ENCODE measurements at places on chromosomes 3 and 15. TPM values are rescaled to one million over a fixed set of nuclear protein-coding genes. Genes with fewer than 3 reads are reported as not detected.

TPRG1 gene
- 0.42 TPM for polyA plus RNA-seq

SMAD6 gene
- 39.4 TPM for polyA plus RNA-seq

SH2D7 gene
- 0.83 TPM for polyA plus RNA-seq

GOLGA8S gene
- polyA plus RNA-seq, result 0.64 TPM

GRCh38 chr3:151776259-151776740, 37.6 kb upstream of the AADAC start:
- DNase-seq, result no peak

LPP gene
- 30.0 TPM for polyA plus RNA-seq

DNA sequence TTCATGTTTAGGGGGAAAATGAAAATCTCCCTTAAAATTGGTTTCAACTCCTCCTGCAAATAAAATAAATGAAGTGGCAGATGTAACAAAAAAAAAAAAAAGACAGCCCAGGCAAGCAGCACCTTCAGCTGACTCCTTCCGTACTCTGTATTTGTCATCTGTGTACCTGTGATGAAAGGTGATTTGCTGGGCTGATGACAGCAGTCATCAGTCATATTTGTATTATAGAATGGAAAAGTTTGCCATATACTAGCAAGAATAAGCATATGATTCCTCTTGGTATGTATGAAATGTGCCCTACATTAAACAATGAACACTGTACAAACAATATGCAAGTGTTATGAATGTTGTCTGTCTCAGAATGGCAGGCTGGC, 44.1 kb upstream of the WWTR1 start:
- DNase-seq, result no peak

CPEB1 gene
- 2.3 TPM for polyA plus RNA-seq

DNA sequence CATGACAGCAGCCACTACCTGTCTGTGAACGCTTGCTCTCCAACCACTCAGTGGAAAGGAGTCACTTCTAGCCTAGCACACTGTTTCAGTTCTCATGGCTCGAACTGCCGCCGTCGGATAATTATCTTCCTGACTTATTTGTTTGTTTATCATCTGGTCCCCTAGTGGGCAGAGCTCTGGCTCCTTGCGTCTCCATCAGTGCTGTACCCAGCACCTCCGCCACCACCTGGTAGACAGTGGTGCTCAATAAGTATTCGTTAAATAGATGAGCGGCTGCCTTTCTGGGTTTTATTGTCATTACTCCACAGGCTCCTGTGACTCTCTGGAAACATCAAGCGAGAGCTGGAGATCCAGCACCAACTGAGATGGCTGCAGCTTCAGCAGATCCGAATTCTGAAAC, 297.5 kb downstream of the NTRK3 start:
- no peak for DNase-seq

CCDC33 gene
- 4.7 TPM for polyA plus RNA-seq

- DNase-seq, result no peak
Observed at GRCh38 chr3:27939521-27939920, 217.4 kb upstream of the EOMES start.

GPR156 gene
- 2.9 TPM for polyA plus RNA-seq

- peak; percentile 35 for DNase-seq
Observed at GRCh38 chr15:34721802-34722438, 32.9 kb downstream of the GJD2 start.

ATP13A3 gene
- 123 TPM for polyA plus RNA-seq

CFAP100 gene
- polyA plus RNA-seq, result 1.1 TPM

- no peak for DNase-seq
Observed at GRCh38 chr3:159252274-159252673, 450.4 kb downstream of the MFSD1 start.

GRCh38 chr3:125351814-125352456, 23.2 kb downstream of the ZNF148 start:
- no peak for DNase-seq

All from renal pelvis (tissue), 12 donors.